ENCODE measurements at places on chromosomes 6 and 20. TPM values are rescaled to one million over a fixed set of nuclear protein-coding genes. Genes with fewer than 3 reads are reported as not detected.

ZNF343 gene
- total RNA-seq: 6.8 TPM

DOK5 gene
- 0.39 TPM for total RNA-seq

KHDRBS2 gene
- not detected for total RNA-seq

AIF1 gene
- total RNA-seq: 20.0 TPM

C6orf141 gene
- total RNA-seq: not detected

HLA-DRB5 gene
- total RNA-seq: 53.6 TPM

ZNF512B gene
- total RNA-seq: 13.8 TPM

ARMC12 gene
- not detected for total RNA-seq

C20orf96 gene
- total RNA-seq: 6.2 TPM

MEP1A gene
- not detected for total RNA-seq

UTRN gene
- 174 TPM for total RNA-seq

OR2B6 gene
- total RNA-seq: not detected

BPIFB1 gene
- not detected for total RNA-seq

ANKRD66 gene
- total RNA-seq: not detected

PGK2 gene
- not detected for total RNA-seq

MRAP2 gene
- total RNA-seq: not detected

TRIM31 gene
- total RNA-seq: not detected

SLC35A1 gene
- 11.0 TPM for total RNA-seq

HCK gene
- total RNA-seq: 0.14 TPM

SOBP gene
- 0.84 TPM for total RNA-seq

AGER gene
- 15.0 TPM for total RNA-seq

NEURL2 gene
- total RNA-seq: 1.9 TPM

STMND1 gene
- total RNA-seq: not detected

SLC24A3 gene
- 1.4 TPM for total RNA-seq

EBF4 gene
- total RNA-seq: 14.8 TPM

WFDC2 gene
- not detected for total RNA-seq

FIG4 gene
- total RNA-seq: 9.4 TPM

SNPH gene
- 1.9 TPM for total RNA-seq

NKAIN2 gene
- total RNA-seq: not detected

FNDC1 gene
- total RNA-seq: not detected

TXLNB gene
- total RNA-seq: 0.05 TPM

GABRR1 gene
- not detected for total RNA-seq

SCP2D1 gene
- total RNA-seq: not detected

MCM8 gene
- total RNA-seq: 34.1 TPM

SEMG1 gene
- total RNA-seq: not detected

ZNF165 gene
- 0.48 TPM for total RNA-seq

PKHD1 gene
- total RNA-seq: not detected

PPP1R16B gene
- total RNA-seq: 74.6 TPM

TSBP1 gene
- total RNA-seq: not detected

ZSCAN12 gene
- total RNA-seq: 9.9 TPM

SNAP25 gene
- 0.76 TPM for total RNA-seq

MTFR2 gene
- 14.9 TPM for total RNA-seq

TMEM244 gene
- not detected for total RNA-seq

OR2H1 gene
- total RNA-seq: not detected

IL17F gene
- 56.3 TPM for total RNA-seq

OSTM1 gene
- total RNA-seq: 37.7 TPM

BPIFB3 gene
- not detected for total RNA-seq

MCCD1 gene
- total RNA-seq: not detected

CST9 gene
- not detected for total RNA-seq

BPI gene
- not detected for total RNA-seq

HSPA1L gene
- 4.1 TPM for total RNA-seq

BACH2 gene
- total RNA-seq: 5.8 TPM

ADGB gene
- total RNA-seq: not detected

ZGPAT gene
- 53.0 TPM for total RNA-seq

ULBP1 gene
- 0.31 TPM for total RNA-seq

XKR7 gene
- total RNA-seq: 0.05 TPM
